ENCODE measurements at places on chromosomes 3 and 15. TPM values are rescaled to one million over a fixed set of nuclear protein-coding genes. Genes with fewer than 3 reads are reported as not detected.

- no peak for DNase-seq
These were observed 2.5 kb upstream of the FBN1 start for GRCh38 chr15:48647962-48648361.

The TOP2B gene
- polyA plus RNA-seq, result 108 TPM

The ACP3 gene
- polyA plus RNA-seq, result 0.65 TPM

- DNase-seq, result no peak
These were observed 152.9 kb upstream of the TGFBR2 start for GRCh38 chr3:30453360-30454039.

DNA sequence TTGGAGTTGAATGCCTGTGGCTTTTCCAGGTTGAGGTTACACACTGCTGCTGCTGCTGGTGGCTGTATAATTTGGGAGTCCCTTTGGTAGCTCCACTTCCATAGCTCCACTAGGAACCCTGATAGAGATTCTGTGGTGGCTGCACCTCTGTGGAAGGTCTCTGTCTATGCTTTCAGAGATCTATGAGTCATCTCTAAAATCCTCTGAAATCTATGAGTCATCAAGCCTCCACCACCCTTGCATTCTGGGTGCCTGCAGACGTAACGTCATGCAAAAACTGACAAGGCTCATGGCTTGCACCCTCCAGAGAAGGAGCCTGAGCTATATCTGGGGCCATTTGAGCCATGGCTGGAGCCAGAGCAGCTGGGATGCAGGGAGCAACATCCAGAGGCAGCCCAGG is 1037.0 kb upstream of the CFAP20DC start:
- no peak for DNase-seq

The RGMA gene
- polyA plus RNA-seq, result 65.4 TPM

- no peak for DNase-seq
These were observed 145.4 kb downstream of the ERC2 start for GRCh38 chr3:56322862-56323261.

- DNase-seq, result no peak
These were observed 59.2 kb downstream of the RSRC1 start for GRCh38 chr3:158169091-158169491.
